ENCODE measurements at places on chromosomes 11 and 22.

DNA sequence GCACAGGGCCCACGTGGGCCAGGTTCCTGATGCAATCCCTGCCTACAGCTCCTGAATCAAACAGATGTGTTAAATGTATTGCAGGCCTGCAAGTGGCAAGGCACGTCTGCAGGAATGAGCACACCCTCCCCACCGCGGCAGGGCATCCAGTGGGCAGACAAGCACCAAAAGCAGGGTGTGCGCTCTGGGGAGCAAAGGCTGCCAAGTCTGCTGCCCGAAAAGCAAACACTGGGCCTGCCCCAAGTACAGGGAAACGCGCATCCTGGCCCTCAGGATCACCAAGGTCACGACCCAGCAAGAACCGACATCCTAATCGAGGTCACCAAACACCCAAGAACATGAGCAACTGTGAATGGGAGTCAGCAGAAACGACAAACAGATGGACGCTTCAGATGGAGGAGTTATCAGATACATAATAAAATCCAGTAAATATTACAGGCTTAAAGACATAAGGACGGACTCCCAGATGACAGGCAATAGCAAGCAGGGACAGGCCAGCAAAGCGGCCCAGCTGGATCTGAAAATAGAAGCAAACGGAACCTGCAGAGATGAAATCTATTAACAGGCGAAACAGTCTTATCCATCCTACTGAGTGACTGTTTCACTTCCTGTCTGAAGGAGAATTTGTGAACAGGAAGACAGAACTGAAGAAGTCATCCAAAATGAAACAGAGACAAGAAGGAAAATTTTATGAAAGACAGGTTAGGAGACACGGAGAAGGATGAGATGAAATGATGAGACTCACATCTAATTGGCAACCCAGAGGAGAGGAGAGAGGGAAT is 26.7 kb downstream of the CARS1 start:
- DNase-seq = no peak

- no peak for DNase-seq
Observed at GRCh38 chr11:62726915-62727164, 417 bp downstream of the HNRNPUL2 start.

DNA sequence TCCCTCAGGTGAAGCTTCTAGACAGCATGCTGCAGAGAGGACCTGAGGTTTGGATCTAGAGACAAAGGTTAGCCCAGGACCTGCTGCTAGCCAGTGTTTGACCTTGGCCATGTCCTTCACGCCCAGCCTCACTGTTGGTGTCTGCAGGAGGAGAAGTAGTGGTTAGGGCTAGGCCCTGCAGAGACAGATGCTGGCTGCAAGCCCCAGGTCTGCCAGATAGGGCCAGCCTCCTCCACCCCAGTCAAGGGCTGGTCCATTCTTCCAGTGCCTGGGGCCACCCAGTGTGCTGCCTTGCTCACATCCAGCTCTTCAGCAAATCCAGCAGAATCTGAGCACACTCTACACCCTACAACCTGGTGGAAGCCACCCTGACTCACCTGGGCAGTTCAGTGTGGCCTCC is 21.5 kb upstream of the MIEF1 start:
- DNase-seq = no peak

DNA sequence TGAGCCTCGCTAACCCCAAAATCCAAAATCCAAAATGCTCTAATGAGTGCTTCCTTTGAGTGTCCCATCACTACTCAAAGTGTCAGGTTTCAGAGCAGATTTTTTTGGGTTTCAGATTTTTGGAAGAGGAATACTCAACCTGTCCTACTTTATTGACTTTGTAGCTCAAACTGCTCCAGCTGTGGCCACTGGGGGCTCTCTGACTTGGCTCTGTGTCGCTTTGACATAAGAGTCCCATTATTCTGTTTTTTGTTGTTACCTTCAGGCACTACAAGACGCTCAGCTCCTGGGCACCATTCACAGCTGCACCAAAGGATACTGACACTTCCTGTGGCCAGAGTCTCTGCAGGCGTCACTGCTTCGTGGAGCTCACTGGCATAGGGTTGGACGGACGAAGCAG is 41.1 kb downstream of the PHF21B start:
- no peak for DNase-seq

DNA sequence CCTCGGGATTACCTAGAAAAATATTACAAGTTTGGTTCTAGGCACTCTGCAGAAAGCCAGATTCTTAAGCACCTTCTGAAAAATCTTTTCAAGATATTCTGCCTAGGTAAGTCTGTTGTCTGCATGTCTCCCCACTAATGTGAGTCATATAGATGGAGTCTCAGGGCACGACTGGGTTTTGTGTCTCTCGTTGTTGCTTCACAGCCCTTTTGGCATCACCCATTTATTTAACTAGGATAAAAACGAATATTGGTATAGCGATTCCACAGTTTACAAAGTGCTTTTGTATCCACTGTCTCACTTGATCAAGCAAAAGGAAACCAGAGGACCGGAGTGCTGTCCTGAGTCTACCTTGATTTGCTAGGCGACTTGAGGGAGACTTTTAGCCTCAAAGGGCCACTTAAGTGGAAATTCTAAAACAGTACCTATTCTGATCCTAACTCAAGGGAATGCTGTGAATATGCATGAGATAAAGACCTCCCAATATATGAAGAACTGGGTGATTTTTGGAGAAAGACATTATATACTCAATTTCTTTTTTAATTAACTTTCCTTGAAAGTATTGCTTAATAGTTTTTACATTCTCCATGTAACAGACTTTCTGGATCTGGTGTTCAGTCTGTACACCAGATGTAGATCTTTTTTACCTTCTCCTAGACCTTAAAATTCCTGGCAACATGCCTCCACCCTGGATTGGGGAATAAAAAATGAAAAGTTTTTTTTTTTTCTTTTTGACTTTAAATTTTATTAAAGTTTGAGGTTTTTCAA is 590 bp downstream of the NNMT start:
- DNase-seq = no peak

DNA sequence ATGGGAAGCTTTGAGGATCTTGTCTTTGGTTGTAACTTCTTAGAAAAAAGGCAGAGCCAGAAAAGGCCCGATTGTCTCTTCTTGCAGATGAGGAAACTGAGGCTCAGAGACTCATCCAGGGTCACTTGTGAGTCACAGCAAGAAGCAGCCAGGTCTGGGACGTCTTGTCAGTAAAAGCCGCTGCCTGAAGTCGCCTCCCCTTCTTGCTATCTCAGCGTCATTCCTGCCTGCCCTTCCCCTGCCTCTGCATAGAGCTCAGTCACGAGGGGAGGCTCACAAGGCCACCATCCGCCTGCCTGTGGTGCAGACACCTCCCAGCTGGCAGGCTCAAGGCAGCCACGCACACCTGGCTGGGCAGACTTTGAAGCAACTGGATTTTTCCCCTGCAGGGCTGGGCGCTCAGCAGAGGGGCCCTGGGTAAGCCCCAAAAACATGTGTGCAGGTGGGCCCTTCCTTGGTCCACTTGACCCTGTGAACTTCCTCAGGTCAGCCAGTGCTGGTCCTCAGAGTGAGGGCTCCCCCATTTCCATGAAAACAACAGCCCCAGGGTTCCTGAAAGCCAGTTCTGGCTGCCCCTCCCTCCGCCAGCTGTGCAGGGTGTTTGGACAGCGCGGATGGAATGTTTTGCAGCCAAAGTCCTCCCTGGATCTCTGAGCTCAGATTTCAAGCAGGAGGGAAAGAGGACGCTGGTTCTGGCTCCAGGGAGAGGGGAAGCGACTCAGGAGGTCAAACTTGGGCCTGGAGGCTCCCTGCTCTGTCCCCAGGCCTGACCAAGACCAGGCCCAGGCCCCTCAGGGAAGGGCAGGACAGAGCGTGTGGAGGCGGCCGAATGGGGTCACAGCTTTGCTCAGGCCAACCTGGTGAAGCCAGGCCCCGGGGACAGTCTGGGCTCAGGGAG is 6.0 kb upstream of the RAB3IL1 start:
- DNase-seq = no peak

DNA sequence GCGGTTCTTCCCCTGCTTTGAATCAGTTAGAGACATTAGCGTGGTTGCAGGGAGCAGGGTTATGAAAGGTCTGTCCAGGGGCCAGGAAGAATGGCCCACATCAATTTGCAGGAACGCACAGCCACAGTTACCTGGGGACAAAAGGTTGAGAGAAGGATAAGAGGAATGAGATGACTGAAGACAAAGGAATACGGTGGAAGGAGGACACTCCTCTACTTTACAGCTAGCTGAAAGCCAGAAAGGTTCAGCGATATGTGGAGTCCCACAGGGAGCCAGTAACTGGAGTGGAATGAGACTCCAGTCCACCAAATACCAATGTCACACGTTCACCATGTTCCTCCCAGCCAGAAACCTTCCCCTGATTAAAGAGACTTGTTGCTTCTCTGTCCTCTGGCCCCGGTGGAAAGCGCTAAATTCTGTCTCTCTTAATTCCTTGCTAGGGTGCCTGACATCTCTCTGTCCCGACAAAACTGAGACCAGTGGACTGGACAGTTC is 10.7 kb downstream of the XNDC1N start:
- no peak for DNase-seq

DNA sequence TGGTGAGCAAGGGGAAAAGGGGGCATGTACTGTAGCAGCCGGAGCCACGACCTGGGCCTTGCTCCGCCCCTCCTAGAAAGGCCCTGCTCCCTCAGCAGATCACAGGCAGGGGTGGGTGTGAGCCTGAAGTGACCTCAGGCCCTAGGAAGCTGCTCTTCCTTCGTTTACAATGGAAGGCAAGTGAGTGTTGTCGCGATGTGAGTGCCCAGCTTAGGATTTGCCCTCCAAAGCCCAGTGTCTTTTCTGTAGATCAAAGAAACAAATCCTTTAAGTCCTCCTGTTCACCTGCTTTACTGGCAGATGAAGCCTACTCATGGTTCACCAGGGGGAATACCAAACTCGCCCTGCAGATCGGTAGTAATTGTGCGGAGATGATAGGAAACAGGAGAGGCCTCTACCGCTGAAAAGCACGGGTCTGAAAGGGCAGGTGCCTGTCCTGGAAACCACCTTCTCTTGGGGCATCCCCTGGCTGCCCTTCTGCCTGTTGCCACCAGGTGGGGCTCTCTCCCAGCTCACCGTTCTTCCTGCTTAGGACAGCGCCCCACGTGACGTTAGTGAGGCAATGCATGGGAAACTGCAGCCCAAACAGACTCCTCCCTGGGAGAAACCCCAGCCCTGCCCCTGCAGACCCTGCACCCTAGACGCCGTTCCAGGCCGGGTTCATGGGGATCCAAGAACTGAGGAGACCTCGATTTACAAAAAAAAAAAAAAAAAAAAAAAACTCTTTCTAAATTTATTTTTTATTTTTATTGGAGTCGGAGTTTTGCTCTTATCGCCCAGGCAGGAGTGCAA is 45.9 kb upstream of the RAB1B start:
- DNase-seq = peak; percentile 92

GRCh38 chr11:62553839-62554361 is 7.3 kb upstream of the AHNAK start:
- DNase-seq = no peak

DNA sequence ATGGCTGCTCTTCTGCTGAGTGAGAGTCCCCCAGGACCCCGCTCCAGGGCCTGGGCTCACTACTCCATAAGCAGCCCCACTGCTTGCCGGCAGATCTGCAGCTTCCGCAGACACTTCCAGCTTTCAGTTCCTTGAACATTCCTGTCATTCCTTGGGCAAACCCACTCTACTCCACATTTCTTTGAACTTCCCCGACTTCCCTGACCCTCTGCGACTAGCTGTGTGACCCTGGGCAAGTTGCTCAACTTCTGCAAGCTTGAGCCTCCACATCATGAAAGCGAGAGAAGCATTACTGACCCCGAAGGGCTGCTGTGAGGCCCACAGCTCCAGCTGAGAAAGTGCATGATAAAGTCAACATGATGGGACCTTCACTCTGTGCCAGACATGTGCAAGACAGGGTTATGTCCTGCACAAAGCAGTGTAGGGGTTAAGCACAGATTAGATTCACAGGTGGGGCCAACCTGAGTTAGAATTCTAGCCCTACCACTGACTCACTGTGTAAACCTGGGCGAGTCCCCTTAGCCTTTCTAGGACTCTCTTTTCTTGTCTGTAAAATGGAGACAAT is 51.8 kb downstream of the THAP12 start:
- DNase-seq = no peak

DNA sequence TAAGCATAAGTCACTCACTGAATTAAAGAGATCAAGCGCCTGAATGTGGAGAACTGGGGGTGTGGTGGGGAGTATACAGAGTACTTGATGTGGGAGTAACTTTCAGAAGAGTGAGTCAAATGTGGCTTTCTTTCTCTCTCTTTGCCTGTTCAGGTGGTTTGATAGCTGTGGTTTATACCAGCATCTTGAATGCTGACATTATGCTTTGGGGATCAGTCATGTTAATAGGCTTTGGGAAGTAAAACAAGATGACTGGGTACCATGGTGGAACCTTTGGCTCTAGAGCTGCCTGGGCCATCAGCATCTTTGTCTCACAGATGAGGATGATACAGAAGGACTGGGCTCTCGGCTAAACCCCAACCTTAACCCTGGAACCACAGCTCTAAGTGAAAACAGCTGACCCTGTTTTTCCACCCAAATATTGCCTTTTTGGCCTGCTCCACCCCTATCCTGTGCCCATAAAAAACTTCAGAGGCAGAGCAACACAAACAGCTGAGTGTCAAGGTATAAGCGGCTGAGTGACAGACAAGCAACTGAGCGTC is 58.2 kb upstream of the GNAZ start:
- no peak for DNase-seq

DNA sequence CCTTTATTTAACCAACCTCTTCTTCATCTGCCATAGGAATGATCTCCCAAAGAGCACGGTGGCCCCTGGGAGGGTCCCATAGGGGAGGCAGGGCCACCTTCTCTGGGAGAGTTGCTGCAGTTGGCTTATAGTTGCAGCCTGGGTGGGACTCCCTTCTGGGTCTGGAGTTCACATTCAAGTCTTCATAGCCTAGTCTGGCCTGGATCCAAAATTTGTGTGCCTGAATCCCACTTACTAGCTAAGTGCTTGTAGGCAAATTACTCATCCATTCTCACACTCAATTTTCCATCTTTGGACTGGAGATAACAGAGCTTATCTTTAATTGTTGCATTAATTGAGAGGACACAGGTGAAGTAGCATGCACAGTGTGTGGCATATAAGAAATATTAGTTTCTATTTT is 163.6 kb downstream of the GRIK4 start:
- DNase-seq = no peak

- no peak for DNase-seq
Observed at GRCh38 chr22:37088750-37089408, 20.6 kb downstream of the TMPRSS6 start.

GRCh38 chr22:33919391-33920196 is 682 bp downstream of the LARGE1 start:
- DNase-seq = no peak

DNA sequence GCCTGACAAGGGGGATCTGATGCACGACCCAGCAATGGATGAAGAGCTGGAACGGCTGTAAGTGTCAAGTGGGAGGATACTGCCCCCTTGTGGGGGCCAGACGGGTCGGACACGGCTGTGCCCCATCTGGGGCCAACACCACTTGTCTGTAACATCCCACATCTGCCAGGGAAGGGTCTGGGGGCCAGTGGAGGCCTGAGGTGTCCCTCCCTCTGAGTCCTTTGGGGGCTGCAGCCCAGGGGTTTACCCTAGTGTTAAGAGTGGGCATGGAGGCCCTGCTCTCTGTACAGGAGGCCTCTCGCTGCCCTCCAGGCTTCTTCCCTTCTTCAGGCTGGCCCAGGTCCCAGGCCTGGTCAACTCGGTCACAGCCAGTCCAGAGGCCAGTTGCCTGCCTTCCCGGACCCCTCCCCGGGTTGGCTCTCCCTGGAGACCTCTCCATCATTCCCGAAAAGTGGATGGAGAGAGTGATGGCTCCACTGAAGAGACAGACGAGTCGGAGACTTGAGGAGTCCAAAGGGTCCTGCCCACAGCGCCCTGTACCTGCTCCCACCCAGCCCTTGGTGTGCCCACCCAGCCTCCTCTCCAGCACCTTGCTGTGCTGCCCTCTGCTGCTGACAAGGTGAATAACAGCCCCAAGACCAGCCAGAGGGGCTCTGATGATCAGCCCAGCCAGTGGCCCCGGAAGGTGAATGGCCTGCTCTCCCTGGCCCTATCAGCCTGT is 15.4 kb downstream of the ARFGAP2 start:
- peak; percentile 69 for DNase-seq

Measured in CD4-positive, alpha-beta T cell treated with Interleukin-6 for 4 hours (primary cell).